ENCODE measurements at places on chromosomes 6 and 20. TPM values are rescaled to one million over a fixed set of nuclear protein-coding genes. Genes with fewer than 3 reads are reported as not detected.

Gene RIPPLY2
- not detected for total RNA-seq

Gene DDX43
- total RNA-seq: not detected

Gene BPIFA1
- not detected for total RNA-seq

Gene SYNDIG1
- not detected for total RNA-seq

Gene RNF39
- not detected for total RNA-seq

Gene LHFPL5
- total RNA-seq: not detected

Gene MROH8
- total RNA-seq: 6.6 TPM

GRCh38 chr20:34791289-34792020 lies 34.0 kb downstream of the NCOA6 start:
- DNase-seq: peak; percentile 54

DNA sequence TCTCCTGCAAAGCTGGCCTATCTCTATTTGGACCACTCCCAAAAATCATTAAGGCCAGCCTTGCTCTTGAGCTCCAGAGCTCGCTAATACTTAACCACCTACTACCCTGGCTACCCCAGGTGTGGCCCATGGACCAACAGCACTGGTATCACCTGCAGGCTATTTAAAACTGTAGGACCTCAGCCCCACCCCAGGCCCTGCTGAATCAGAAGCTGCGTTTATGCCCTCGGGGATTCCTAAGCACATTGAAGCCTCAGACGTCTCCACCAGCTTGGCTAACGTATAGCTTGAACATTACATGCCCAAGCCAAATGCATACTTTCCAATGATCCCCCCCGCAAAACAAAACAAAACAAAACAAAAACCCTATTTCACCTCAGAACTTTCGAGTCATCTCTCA lies 19.7 kb upstream of the SPAG4 start:
- DNase-seq: no peak

GRCh38 chr20:32650401-32650944 lies 23.3 kb downstream of the C20orf203 start:
- no peak for DNase-seq

DNA sequence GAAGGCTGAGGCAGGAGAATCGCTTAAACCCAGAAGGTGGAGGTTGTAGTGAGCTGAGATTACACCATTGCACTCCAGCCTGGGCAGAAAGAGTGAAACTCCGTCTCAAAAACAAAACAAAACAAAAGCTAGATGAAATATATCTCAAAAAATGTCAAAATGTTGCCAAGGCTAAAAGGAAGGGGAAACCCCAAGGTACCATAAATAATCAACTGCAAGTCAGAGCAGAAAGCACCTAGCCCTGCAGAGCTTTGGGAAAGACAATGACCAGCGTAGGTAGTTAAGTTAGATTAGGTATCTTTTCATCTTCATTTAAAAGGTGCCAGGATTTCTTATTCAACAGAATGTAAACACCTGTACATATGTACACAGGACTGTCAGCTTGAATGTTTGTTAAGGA lies 33.0 kb downstream of the AKIRIN2 start:
- no peak for DNase-seq

- no peak for DNase-seq
These were observed 6.6 kb upstream of the FBXO9 start for GRCh38 chr6:53058388-53059195.

DNA sequence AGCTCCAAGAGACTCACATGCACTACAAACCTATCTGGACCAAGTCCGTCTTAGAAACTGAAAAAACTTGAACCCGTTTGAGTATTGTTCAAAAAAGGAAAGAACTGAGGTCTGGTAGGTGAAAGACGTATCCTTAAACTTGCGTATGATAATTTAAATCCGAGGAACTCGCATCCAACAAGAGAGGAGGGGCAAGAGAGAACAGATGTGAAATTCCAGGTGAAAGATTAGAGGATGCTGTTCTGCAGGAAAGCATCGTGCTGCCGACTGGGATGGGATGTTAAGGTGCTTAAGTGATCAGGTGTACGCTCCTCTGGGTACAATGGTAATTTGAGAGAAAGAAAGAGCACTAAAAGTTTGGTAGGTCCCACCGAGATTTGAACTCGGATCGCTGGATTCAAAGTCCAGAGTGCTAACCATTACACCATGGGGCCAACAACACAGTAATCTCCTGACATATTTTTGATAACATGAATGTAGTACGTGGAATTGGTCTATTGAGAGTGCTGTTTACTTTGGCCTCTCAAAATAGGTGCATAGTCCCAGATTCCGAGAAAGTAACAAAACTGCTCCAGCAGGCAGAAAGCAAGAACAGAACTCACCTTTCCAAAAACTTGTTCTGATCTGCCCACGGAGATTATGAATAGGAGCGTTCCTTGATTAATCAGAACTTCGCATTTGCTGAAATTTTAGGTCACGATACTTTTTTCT lies 53.5 kb upstream of the BTN3A2 start:
- DNase-seq: peak; percentile 80

GRCh38 chr20:62119591-62120364 lies 2.5 kb upstream of the LSM14B start:
- DNase-seq: peak; percentile 92

DNA sequence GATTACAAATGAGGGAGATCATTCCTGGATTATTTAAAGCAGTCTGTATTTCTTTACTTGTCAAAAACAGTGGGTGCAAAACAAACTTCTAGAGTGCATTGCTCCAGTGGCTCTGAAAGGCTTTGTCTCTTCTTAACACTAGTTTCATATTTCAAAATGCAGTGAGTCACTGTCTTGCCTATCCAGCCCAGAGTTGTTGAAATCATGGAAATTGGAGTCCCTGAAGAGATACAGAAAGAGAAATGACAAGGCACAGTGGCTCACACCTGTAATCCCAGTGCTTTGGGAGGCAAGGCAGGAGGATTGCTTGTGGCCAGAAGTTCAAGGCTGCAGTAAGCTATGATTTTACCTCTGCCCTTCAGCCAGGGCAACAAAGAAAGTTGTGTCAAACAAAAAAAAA lies 11.3 kb downstream of the SLC2A12 start:
- DNase-seq: peak; percentile 69

- no peak for DNase-seq
These were observed 12.4 kb upstream of the KIAA0408 start for GRCh38 chr6:127471379-127472255.

DNA sequence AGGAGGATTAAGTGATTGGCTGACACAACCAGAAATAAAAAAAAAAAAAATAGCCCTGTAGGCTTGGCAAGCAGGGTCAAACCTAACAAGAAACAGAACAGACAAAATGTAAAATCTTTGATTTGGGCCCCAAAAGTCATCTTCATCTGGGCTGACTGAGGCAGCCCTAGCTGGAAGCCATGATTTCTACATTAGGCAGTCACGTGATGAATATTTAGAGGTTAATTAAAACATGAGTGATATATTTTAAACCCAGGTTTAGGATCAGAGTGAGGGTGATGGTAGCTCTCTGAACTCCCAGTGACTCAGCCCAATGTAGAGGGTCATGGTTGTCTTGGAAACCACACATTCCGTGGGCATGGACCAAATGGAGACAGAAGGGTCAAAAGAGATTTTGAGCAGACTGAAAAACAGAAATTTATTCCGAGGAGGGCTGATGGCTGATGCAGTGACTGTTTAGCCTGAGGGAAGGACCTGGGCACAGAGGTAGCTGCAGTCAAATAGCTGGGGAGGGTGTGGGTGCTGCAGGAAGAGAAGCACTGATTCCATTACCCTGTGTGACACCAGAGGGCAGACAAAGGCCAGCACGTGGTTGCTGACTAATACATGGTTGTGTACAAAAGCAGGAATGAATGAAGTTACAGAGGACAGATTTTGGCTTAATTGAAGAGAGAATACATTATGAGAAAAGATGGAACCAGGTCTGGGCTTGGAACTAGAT lies 573.1 kb upstream of the CHD6 start:
- no peak for DNase-seq

DNA sequence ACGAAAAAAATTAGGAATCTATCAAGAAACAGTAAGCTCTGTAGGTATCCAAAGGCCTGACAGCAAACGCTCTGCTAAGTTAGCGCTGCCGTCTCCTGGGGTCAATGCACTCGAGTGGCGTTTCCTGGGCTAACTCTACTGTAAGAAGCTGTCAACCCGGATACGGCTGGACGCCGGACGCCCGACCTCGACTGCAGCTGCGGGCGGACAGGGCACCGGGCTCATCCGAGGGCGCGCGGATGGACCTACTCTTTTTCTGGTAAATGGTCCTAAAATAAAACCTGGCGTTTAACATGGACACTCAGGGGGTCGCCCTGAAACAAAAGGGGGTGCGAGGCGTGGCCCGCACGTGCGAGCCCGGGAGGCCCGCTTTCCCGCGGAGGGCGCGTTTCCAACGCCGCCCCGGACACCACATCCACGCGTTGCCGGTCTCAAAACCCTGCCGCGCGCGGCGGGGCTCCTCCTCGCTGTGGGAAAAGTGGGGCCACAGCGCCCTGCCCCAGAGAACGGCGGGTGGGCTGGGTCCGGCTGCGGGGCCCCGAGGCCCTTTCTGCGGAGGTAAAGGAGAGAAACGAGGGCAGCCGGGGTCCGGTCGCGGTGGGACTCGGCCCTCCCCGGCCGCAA lies 537 bp downstream of the TCP1 start:
- DNase-seq: peak; percentile 15

DNA sequence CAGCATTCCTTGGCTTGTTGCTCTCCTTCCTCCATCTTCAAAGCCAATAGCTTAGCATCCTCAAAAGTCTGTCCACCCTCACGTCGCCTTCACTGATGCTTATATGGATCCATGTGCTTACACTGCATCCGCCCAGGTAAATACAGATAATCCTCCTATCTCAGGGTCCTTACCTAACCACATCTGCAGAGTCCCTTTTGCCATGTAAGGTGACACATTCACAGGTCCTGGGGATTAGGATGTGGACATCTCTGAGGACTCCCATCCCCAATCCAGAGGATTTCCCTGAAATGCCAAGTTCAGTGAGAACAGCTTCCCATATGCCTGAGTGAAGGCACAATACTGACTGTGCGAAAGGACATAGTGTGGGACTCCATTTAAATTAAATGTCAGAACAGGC lies 25.4 kb downstream of the FKBP1A start:
- no peak for DNase-seq

GRCh38 chr6:15874821-15875220 lies 212.0 kb upstream of the DTNBP1 start:
- DNase-seq: no peak

DNA sequence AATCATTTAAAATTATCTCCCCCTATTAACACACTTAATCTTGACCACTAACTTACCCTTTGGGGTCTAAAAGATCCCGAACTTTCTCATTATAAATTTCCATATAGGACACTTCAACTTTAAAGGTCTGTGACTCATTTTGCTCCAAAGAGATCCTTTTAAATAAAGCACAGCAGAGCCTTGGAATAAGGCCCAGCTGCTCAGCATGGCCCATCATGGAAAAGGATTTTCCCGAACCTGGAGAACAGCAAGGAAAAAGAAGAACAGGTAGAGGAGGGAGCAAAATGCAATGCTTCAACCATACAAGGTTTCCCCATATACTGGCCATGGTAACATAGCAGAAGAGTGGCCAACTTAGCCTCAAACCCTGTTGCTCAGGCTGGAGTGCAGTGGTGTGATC lies 132.1 kb downstream of the KIF13A start:
- no peak for DNase-seq

- no peak for DNase-seq
These were observed 444.0 kb upstream of the SLC35B3 start for GRCh38 chr6:8879334-8879733.

- no peak for DNase-seq
These were observed 76.3 kb upstream of the PHACTR2 start for GRCh38 chr6:143601504-143601903.

GRCh38 chr20:36399147-36399968 lies 93.2 kb downstream of the DLGAP4 start:
- peak; percentile 49 for DNase-seq

- DNase-seq: no peak
These were observed 333.6 kb upstream of the JARID2 start for GRCh38 chr6:14912226-14912625.

DNA sequence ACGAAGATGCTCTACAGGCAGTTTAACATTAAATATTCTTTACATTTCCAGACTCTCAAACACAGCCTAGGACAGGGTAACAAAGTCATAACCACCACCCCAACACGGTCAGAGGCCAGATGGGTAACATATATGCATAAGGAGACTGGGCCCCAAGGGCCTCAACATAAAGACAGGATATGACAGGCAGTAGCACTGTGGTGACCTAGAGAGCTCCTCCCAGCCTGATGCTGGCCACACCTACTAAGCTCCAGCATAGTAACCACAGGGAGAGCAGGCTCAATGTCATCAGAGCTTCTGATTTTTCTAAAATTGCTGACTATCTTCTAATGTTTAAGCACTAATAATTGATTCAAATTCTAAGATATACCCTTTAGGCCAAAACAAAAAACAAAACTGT lies 21.7 kb downstream of the SMLR1 start:
- DNase-seq: no peak

GRCh38 chr20:46990017-46990595 lies 95.5 kb downstream of the EYA2 start:
- no peak for DNase-seq

- no peak for DNase-seq
These were observed 1.0 kb downstream of the RALGAPA2 start for GRCh38 chr20:20711413-20711812.
